ENCODE measurements at places on chromosomes 4 and X.
A peak's percentile ranks its signal among the peaks of the same experiment; 100 is the strongest.

- DNase-seq = no peak
Observed at GRCh38 chr4:36206012-36206411, 38.3 kb downstream of the ARAP2 start.

DNA sequence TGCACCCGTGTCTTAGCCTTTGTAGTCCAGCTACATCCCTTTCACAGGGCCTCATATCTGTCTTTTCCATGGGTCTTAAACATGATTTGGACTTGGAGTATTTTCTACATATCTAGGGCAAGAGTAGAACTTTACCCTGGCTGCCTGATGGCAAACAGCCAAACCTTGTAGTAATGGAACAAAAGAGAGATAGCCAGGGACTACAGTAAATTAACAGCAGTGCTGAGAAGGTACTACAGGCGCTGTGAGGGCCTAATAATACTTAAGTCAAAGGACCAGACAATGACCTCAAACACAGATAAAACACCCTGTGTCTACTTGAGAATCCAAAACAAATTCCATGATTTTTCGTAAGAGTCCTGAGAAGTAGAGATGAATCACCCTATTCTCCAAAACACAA is 111.0 kb upstream of the WDR17 start:
- no peak for DNase-seq

DNA sequence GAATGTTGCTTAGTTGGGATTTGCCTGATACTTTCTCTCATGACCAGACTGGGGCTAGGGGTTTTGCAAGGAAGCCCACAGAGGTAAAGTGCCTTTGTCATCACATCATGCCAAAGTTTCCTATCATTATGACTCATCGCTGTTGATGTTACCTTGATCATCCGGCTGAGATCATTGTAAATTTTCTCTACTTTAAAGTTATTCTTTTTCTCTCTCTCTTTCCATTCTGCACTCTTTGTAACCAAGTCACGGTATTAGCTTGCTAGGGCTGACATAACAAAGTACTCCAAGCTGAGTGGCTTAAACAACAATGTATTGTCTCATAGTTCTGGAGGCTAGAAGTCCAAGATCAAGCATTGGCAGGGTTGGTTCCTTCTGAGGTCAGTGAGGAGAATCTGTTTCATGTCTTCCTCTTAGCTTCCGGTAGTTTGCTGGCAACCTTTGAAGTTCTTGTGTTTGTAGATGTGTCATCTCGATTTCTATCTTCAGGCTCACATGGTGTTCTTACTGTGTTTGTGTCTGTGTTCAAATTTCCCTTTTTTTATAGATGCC is 113.0 kb downstream of the DTHD1 start:
- peak; percentile 38 for DNase-seq

GRCh38 chr4:54400188-54400587 is 171.1 kb downstream of the PDGFRA start:
- DNase-seq = no peak

- no peak for DNase-seq
Observed at GRCh38 chr4:80215449-80216052, 18.2 kb downstream of the PRDM8 start.

- no peak for DNase-seq
Observed at GRCh38 chr4:146063143-146063542, 112.4 kb upstream of the LSM6 start.

- no peak for DNase-seq
Observed at GRCh38 chrX:107025545-107025944, 25.5 kb upstream of the MORC4 start.

GRCh38 chrX:69207216-69207615 is 42.0 kb upstream of the PJA1 start:
- no peak for DNase-seq

GRCh38 chr4:17170131-17170530 is 271.7 kb upstream of the LDB2 start:
- no peak for DNase-seq

- DNase-seq = no peak
Observed at GRCh38 chr4:101711590-101712260, 78.8 kb upstream of the BANK1 start.

- DNase-seq = no peak
Observed at GRCh38 chr4:152486429-152487389, 49.2 kb downstream of the FBXW7 start.

- no peak for DNase-seq
Observed at GRCh38 chr4:160009656-160010493, 907.0 kb downstream of the RAPGEF2 start.

Measured in stimulated activated CD4-positive, alpha-beta T cell treated with anti-CD3 and anti-CD28 coated beads, Interleukin-2, amount 100 ng/mL, for 4 hours (primary cell).